ENCODE measurements at places on chromosomes 12 and 14. TPM values are rescaled to one million over a fixed set of nuclear protein-coding genes. Genes with fewer than 3 reads are reported as not detected.

Gene LRRK2
- 0.65 TPM for total RNA-seq

Gene ACSM4
- not detected for total RNA-seq

DNA sequence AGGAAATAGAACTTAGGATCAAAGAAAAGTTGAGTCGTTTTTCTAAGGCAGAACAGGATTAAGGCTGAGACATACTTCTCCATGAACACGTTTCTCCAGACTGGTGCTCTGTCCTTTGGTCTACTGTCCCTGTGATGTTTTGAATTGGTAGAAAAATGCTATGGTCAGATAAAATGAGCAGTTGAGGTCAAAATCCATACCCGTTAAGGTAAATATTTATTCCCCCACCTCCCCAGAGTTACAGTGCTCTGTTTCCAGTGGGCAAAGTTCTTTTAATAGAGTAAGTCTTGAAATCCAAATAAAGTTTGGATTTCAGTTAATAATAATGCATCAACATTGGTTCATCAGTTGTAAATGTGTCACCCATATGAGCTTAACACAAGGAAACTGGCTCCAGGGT, 74.5 kb downstream of the PTHLH start:
- DNase-seq = no peak

GRCh38 chr12:59404109-59404650, 191.6 kb upstream of the SLC16A7 start:
- no peak for DNase-seq

DNA sequence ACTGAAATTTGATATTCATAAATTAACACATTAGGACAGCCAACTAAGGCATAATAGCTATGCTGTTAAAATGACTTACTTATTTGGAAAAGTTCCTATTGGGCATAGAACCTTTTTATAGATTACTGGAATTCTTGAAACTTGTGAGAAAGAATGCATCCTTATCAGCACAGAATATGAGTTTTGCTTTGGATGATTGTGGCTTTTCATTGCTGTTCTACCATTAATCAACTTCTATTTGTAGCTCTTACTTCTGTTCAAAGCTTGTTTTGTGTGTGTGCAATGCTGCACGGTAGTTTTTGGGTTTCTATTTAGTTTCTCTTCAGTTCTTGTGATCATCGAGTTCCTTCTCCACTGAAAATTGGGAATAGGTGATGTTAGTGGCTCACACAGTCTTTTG, 152.4 kb upstream of the PELI2 start:
- DNase-seq = no peak

DNA sequence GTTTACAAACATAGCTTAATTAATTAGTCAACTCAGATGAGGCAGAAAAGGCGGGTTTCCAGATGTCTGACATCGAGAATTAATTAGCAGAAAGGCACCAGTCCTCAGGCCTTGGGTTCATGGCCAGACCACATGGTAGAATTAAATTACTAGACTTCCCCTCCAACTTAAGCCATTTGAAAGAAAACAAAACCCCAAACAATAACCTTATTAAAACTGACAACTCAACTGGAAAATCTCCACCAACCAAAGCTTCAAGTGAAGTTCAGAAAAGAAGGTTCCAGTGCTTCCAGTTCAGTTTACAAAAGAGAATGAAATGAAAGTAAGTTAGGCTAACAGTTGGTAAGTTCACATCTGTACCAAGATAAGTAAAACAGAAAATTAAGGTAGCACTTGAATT, 349.5 kb downstream of the GRIN2B start:
- no peak for DNase-seq
